ENCODE measurements at places on chromosomes 13 and 19.
A peak's percentile ranks its signal among the peaks of the same experiment; 100 is the strongest.

DNA sequence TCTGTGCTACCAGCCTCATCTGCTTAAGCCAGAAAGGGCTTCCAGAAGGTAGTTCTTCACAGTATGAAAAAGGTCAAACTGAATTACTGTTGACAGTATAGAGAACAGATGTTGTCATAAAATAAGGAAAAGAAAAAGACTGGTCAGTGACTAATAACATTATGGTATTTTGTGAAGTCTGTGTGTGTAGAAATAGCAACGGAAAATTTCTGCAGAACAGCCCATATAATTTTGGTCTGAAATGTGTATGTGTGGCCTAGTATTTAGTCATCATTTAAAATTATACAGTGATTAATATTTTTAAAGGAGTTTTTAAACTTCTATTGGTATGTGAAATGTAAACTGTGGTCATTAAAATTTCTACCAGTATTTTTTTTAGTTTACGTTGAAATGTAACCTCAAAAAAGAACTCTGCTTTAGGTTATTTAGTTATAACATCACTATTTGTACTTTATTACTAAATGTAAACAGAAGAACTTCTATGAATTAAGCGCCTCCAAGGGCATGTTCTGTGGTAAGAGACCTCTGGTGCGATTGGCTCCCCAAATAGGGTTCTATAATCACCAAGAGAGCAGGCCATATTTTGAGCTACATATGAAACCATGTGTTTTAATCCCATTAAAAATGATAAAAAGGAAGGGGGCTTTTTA lies 3.3 kb upstream of the GPR183 start:
- DNase-seq: no peak

- DNase-seq: no peak
These were observed 71.6 kb upstream of the ZDHHC20 start for GRCh38 chr13:21530656-21531055.

DNA sequence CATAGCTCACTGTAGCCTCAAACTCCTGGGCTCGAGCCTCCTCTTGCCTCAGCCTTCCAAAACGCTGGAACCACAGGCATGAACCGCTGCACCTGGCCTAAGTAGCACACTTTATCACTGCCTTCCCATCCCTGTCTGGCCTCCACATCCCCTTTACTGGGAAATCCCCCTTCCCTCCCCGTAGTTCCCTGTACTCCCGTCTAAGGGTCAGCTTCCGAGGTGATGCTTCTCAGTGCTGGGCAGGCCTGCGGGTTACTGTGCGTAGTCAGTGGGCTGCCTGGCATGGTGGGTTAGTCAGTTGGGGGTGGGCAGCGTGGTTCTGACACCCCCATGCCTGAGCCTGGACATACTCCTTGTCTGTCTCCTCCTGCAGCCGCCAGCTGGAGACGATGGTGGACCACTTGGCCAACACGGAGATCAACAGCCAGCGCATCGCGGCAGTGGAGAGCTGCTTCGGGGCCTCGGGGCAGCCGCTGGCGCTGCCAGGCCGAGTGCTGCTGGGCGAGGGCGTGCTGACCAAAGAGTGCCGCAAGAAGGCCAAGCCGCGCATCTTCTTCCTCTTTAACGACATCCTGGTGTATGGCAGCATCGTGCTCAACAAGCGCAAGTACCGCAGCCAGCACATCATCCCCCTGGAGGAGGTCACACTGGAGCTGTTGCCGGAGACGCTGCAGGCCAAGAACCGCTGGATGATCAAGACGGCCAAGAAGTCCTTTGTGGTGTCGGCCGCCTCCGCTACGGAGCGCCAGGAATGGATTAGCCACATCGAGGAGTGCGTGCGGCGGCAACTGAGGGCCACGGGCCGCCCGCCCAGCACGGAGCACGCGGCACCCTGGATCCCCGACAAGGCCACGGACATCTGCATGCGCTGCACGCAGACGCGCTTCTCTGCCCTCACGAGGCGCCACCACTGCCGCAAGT lies 8.4 kb downstream of the PLEKHF1 start:
- DNase-seq: no peak

DNA sequence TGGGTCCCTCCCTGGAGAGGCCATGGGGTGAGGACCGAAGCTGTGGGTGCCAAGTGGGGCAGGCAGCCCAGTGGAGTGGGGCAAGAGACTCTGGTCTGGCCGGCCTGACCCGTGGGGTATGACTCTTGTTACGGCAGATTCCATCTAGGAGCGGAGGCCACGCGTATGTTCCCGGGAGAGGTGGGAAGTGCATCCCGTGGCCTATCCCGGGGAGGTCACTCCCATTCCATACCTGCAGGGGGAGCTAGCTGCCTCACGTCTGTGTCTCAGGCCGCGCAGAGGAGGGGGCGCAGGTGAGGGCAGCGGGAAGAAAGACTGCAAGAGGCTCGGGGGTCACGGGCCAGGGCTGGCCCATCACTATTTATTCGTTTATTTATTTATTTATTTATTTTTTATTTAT lies 4.9 kb downstream of the CSNK1G2 start:
- no peak for DNase-seq

- DNase-seq: no peak
These were observed 279.1 kb downstream of the FGF9 start for GRCh38 chr13:21949818-21950429.

GRCh38 chr19:55230780-55231179 lies 2.2 kb upstream of the TMEM86B start:
- DNase-seq: no peak

DNA sequence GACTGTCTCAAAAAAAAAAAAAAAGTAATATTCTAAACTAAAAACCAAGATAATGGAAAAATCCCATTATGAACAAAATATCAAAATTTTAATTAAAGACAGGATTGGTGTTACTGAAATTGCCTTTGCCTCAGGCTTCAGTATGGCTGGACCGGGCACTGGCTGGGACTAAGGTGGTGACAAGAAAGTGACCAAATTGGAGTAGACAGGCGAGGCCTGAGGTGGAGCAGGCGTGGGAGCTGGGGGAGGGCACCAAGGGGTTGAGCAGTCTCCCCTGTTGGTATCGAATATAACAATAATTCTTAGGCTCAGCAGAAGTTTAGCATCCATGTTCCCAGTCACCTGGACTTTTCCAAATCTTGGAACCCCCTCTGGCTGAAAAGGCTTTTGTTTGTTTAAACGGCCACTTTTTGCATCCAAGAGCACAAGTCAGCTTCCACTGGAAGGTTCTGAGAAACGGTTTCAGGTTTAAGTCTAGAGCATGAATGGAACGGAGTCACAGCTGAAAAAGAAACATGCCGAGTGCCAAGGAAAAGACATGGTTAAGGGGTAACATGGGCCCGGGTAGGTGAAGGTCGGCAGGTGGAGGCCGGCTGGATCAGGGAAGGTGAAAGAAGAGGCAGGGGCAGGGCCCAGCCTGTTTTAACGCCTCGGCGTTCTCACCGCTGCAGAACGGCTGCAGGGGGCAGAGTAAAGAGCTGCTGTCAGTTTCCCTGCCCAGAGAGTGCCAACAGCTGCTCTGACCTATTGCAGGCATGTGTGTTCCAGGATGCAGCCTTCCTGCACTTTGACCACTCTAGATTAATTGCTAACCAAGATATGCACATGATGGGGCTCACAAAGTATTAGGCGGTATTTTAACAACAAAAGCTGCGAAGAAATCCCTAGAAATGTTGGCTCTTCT lies 104.4 kb downstream of the TM9SF2 start:
- DNase-seq: peak; percentile 73

GRCh38 chr13:70694996-70695715 lies 586.9 kb upstream of the KLHL1 start:
- no peak for DNase-seq

GRCh38 chr19:28466107-28467045 lies 746.6 kb downstream of the UQCRFS1 start:
- DNase-seq: peak; percentile 19

- no peak for DNase-seq
These were observed 63.3 kb downstream of the ZIC5 start for GRCh38 chr13:99908140-99908803.

DNA sequence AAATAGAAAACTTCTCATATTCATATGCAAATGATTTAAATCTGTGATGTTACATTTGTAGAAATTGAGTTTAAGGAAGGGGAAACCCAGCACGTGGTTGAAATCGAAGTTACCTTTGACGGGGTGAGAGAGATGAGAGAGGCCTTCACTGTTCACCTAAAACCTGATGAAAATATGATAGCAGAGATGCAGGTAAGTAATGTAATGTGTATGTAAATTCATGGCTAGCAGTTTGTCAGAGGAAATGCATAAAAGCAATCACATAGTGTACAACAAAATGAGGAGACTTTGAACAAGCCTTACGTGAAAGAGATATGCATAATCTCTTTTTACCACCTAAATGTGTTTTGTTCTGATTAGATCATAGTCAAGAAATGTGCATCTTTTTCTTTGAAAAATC lies 134.6 kb downstream of the STOML3 start:
- no peak for DNase-seq

DNA sequence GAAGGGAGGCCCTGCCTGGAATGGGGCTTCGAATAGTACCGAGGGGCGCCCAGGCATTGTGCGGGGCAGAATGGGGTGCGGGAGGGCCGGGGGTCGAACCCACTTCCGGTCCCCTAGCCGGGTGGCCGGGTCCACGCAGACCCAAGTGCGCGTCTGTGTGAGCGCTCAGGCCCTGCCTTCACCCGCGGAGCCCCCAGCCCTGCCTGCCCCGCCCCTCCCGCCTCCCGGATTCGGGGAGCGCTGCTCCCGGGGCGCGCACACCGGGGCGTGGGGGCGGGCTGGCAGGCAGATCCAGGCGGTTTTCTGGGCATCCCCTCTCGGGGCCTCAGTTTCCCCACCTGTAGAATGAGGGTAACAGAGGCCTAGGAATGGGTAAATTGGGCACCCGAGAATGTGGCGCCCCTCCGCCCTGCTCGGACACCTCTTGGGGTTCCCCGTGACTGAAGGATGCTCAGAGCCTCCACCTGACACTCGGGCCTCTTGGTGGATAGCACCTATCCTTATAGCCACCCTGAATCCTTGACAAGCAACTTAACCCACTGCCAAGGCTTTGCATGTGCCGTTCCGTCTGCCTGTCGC lies 682 bp downstream of the PIK3R2 start:
- no peak for DNase-seq

GRCh38 chr19:45746866-45747265 lies 13.6 kb downstream of the MEIOSIN start:
- no peak for DNase-seq

DNA sequence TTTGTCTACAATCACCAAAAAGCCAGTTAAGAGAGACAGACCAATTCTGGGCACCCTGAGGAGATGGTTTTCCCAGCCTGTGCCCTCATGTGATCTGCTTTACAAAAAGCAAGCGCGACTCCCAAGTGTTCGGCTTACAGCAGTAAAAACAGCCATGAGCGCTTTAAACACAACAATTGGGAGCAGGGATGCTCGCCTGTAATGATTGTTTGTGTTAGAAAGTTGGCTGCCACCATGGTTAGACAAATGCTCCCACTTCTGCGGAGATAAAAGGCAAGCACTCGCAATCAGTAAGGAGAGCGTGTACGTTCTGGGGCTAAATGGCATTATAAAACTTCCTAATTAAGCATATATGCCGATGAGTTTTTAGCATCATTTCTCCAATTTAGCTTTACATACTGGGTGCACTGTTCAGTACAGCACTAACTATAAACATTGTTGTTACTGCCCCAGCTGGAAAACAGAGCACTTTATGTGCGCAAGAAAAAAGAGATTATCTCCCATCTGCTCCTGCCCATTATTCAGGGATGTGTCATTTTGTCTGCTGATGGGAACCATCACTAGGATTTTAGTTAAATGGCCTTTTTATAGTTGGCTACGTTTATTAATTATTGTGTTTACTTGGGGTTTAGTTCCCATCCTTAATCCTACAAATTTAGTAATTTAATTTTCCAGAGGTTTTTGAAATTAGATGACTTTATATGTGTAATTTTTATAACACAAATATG lies 309.3 kb upstream of the MAB21L1 start:
- DNase-seq: no peak

GRCh38 chr19:53912653-53913052 lies 3.6 kb downstream of the CACNG7 start:
- no peak for DNase-seq

GRCh38 chr19:53876651-53877224 lies 5.3 kb upstream of the PRKCG start:
- no peak for DNase-seq

DNA sequence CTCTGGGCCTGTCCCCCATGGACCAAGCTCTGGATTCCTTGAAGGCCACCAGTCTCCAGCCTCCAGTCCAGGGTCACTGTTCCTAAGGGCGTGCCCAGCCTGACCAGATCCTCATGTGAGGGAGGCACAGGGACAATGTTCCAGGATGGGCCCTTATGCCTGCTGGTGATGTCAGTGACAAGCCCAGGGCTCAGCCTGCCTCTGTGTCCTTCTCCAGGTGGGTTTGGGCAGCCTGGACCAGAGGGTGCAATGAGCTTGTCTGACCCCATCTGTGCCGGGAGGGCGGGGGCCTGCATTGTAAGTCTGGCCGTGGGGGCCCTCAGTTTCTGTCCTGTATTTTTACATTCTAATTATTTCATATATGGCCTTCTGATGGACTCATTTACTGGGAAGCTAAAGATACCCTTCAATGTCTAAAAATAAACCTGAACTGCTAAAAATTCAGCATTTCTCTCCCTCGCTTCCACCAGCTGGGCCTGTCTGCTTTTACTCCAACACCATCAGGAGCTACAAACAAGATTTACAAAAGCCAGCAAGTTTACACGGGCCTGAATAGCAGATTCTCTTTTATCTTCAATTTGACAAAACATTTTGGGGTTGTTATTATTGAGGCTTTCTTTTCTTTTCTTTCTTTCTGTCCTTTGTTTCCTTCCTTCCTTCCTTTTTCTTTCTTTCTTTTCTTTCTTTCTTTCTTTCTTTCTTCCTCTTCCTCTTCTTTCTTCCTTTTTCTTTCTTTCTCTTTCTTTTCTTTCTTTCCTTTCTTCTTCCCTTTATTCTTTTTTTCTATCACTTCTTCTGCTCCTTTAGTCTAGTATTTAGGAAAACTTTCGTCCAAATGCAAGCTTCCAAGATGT lies 34.2 kb upstream of the C19orf12 start:
- DNase-seq: no peak

DNA sequence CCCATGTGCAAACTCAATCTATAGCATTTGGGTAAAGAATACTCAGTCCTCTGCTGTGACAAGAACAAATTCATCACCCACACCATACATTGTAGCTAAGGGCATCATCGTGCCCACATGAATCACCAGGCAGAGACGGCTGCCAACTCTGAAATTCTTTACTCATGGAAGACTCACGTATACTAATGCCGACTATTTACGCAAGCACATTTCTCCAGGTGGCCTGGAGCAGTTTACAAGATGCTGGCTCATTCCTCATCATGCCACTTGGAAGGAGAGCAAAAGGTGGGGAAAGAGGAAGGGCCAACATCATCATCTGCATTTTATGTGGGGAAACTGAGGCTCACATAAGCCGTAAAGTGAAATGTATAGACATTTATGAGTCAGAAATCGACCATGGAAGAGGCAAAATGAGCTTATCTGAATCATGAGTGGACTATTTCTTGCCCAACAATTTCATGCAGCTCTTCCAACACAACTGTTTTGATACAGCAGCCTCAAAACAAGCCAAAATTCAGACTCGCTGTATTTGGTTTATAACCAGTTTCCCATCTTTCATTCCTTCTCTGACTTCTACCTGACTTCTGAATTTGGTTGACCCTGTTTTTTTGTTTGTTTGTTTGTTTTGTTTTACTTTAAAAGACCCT lies 213.9 kb upstream of the SERP2 start:
- DNase-seq: peak; percentile 17

- no peak for DNase-seq
These were observed 147.5 kb downstream of the CYSLTR2 start for GRCh38 chr13:48801255-48801654.

- DNase-seq: no peak
These were observed 21.2 kb downstream of the PCID2 start for GRCh38 chr13:113187263-113187669.

- DNase-seq: no peak
These were observed 465.1 kb downstream of the SLITRK5 start for GRCh38 chr13:88136098-88136790.
